Activated CD8-positive, alpha-beta T cell treated with anti-CD3 and anti-CD28 coated beads for 36 hours (primary cell): ENCODE measurements at places on chromosomes 7 and 10. TPM values are rescaled to one million over a fixed set of nuclear protein-coding genes. Genes with fewer than 3 reads are reported as not detected.

ACBD7 gene
- total RNA-seq: 1.6 TPM

PALD1 gene
- total RNA-seq: 6.8 TPM

DNA sequence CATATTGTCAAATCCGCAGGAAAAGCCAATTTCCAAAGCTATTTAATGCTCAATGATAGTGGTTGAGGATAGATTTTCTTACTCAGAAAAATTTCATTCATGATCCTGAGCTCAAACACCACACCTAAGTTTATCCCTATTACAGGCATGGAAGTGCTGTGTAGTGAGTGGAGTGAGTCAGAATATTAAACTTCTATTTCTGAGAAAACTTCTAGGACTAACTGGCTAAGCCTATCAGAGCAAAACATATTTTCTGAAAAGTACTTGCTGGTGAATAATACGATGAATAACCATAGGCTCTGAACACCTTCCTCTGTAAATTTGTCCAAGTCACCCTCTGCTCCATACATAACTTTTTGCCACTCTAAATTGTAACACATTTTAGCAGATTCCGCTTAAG, 221.5 kb downstream of the SUGCT start:
- H3K36me3 ChIP-seq: no peaks in the 10 kb centered on the region
- no peak for DNase-seq
- no peak overlapping the region for H3K4me3 ChIP-seq
- H3K27ac ChIP-seq: no peak overlapping the region
- no peaks in the 10 kb centered on the region for H3K4me1 ChIP-seq

GRCh38 chr10:127228195-127228787, 31.9 kb upstream of the INSYN2A start:
- peaks cover 4% of the 10 kb centered on the region for H3K27me3 ChIP-seq
- no peaks in the 10 kb centered on the region for H3K36me3 ChIP-seq
- H3K4me1 ChIP-seq: no peaks in the 10 kb centered on the region
- no peak for DNase-seq
- no peak overlapping the region for H3K27ac ChIP-seq
- no peak overlapping the region for H3K4me3 ChIP-seq
